ENCODE measurements at places on chromosomes 3 and 15.

GRCh38 chr3:12681089-12681942 lies 17.4 kb upstream of the RAF1 start:
- no peak for DNase-seq

DNA sequence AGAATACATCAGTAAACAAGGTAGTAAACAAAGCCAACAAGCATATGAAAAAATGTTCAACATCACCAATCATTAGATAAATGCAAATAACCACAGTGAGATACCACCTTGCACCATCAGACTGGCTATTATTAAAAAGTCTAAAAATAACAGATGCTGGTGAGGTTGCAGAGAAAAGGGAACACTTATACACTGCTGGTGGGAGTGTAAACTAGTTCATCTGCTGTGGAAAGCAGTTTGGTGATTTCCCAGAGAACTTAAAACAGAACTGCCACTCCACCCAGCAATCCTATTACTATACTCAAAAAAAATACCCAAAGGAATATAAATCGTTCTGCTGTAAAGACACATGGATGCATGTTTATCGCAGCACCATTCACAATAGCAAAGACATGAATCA lies 30.3 kb upstream of the ZBTB38 start:
- no peak for DNase-seq

DNA sequence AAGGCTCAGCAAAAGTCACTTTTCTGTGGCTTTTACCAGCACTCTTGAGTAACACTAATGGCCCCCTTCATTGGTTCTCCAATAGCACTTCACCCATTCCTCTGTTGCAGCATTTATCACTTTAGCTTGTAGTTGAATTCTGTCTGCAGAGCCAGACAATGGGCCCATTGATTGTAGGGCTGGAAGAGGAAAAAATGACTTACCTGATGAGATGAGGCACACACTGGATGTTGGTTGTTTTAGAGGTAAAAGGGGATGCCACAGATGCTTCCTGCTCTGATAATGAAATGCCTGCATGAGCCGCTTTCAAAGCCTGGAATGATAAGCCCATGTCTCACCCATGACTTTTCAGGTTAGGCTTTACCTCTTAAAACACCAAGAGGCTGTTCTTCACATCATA lies 64.3 kb downstream of the PLAAT1 start:
- DNase-seq = no peak

DNA sequence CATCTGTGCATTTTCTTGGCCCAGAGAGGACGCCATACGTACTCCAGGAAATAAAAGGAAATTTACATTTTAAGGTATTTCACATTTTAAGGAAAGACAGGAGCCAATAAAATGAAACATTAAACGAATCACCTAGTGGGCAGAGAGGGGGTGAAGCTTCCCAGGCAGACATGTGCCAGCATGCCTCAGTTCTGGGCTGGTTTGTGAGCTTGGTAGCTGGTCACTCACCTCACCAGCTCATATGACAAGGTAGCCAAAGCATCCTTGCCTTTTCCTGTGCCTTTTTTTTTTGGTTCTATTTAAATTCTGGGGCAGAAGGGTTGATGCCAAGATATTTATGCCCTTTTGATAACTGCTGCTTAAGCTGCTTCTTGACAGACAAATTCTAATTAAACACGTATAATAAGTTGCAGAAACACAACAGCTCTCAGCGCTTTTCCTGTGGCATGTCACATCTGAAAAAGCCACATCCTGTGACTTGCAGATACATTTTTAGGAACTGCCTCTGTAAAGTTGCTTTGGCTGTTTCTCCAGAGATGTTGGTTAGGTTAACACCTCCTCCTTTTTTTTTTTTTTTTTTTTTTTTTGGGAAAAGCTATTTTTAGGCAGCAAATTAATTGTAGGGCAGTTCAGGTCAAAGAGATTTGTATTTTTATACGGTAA lies 218.6 kb downstream of the PDCD6IP start:
- DNase-seq = no peak

DNA sequence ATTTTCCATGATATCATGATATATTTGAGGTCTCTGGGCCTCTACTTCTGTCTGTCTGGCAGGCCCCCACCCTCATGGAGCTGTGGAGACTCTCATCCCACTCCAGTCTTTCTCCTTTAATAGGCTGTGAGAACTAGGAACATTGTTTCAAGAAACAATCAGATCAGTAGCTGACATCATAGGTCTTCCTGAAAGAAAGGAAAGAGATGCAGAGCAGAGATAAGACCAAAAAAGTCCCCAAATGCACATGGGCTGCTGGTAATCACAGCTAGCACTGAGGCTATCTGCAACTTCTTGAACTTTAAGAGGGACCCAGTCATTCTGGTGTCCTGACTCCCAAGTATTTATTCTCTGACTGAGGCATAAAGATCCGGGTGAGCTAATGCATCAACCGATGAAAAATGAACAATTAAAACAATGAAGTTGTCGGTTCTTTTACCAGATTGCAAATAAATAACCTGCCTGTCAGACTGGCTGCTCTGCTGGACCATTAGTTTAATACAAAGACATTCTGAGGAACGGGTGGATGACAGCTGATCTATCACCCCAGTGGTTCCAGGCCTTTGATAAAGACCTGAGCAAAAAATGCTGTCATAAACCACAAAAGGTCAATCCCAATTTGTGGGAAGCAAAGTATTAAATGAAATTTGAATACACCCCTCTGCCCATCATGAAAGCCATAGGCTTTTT lies 780.8 kb upstream of the GOLIM4 start:
- no peak for DNase-seq

GRCh38 chr3:96779810-96780209 lies 34.6 kb upstream of the EPHA6 start:
- DNase-seq = no peak
